Right cardiac atrium (tissue), 5 donors: ENCODE measurements at places on chromosomes 2 and 18.

DNA sequence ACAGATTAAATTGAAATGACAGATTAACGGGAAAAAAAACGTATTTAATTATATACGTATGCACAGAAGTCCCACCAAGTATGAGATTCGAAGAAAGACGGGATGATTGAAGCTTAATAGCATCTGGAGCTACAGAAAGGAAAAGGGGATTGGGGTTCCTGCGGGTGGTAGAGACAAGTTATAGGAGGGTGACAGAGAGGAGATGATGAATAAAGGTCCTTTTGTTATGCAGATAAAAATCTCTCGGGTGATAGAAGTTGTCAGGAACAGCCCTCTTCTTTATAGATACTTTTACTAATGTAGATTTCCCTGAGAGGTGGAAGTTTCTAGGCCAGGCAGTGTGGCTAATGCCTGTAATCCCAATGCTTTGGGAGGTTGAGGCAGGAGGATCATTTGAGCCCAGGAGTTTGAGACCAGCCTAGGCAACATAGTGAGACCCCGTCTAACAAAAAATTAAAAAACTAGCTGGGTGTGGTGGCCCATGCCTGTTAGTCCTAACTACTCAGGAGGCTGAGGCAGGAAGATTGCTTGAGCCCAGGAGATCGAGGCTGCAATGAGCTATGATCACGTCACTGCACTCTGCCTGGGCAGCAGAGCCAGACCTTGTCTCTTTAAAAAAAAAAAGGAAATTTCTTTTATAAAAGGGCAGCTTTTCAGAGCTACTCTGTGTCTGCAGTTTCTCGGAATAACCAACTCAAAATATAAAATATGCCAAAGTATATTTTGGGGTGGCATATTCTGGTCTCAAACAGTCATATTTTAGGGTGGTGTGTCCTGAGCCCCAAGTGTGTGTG lies 113.0 kb downstream of the STPG4 start:
- no peak for DNase-seq

DNA sequence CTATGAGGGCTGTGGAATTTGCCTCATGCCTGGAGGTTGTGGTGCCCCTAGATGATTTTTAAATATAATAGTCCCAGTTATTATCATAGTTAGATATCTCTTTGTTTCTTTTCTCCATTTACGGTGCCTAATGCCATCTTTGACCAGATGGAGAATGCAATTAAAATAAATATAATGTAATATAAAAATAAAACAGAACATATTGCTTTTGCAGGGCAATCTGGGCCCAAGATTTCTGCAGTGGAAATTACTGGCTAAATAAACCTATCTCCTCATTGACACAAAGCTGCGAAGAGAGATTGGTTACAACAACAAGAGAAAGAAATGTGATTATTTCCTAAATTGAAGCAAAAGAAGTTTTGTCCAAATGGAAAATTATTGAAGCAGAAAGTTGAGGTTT lies 51.8 kb downstream of the CPO start:
- no peak for DNase-seq

- DNase-seq: no peak
These were observed 20.5 kb upstream of the OSR1 start for GRCh38 chr2:19378939-19379338.

GRCh38 chr18:75349668-75350511 lies 77.6 kb downstream of the SMIM21 start:
- no peak for DNase-seq

- DNase-seq: no peak
These were observed 293.6 kb downstream of the FSIP2 start for GRCh38 chr2:186032102-186032738.

DNA sequence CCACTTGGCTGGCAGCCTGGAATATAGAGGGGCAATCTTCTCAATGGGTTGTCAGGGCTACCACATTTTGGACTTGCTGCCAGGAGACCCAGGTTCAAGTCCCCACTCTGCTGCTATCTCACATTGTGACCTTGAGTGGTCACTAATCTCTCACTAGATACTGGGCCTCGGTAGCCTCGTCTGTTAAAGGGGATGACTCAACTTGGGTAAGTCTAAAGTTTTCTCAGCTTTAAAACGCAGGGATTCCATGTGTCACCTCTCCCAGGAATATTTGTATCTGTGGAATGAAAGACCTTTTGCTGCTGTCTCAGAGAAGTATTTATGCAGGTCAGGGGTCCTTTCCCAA lies 86.3 kb downstream of the SEMA4F start:
- DNase-seq: no peak

- no peak for DNase-seq
These were observed 116.8 kb downstream of the SPTBN1 start for GRCh38 chr2:54572636-54573536.

GRCh38 chr2:192196421-192197194 lies 1.9 kb upstream of the TMEFF2 start:
- DNase-seq: no peak

DNA sequence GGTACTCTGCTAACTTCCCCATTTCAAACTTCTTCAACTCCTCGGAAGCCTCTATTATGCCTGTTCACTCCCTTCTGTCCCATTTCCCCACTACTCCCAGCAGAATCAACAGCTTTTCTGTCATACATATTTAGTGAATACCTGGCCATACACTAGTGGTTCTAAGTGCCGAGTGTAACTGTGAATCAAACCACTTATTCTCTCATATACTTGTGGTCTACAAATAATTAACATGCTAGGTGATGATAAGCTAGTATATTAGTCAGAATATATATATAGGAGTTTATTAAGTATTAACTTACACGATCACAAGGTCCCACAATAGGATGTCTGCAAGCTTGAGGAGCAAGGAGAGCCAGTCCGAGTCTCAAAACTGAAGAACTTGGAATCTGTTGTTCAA lies 150.7 kb downstream of the CCDC102B start:
- no peak for DNase-seq
